ENCODE measurements at places on chromosomes 7 and 10.

- DNase-seq: no peak
These were observed 249.6 kb downstream of the GPAM start for GRCh38 chr10:111933937-111934336.

GRCh38 chr10:77687621-77688020 lies 50.0 kb upstream of the KCNMA1 start:
- DNase-seq: no peak

DNA sequence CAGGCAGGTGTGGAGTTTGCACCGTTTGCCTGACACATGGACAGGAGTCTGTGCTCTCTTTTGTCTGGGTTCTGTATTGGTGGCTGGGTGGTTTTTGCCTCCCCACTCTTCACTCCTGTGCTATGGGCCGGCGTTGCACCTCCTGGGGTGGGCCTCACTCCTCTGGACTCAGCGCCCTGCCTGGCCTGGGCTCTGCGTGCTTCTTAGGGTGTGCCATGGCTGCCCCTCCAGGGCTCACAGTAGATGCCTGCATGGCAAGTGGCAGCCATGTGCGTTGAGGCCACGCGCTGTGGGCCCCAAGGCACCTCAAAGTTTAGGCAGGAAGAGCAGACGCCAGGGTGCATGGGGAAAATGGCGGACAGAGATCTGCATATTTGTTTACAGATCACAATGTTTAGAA lies 319.8 kb downstream of the ADARB2 start:
- no peak for DNase-seq

DNA sequence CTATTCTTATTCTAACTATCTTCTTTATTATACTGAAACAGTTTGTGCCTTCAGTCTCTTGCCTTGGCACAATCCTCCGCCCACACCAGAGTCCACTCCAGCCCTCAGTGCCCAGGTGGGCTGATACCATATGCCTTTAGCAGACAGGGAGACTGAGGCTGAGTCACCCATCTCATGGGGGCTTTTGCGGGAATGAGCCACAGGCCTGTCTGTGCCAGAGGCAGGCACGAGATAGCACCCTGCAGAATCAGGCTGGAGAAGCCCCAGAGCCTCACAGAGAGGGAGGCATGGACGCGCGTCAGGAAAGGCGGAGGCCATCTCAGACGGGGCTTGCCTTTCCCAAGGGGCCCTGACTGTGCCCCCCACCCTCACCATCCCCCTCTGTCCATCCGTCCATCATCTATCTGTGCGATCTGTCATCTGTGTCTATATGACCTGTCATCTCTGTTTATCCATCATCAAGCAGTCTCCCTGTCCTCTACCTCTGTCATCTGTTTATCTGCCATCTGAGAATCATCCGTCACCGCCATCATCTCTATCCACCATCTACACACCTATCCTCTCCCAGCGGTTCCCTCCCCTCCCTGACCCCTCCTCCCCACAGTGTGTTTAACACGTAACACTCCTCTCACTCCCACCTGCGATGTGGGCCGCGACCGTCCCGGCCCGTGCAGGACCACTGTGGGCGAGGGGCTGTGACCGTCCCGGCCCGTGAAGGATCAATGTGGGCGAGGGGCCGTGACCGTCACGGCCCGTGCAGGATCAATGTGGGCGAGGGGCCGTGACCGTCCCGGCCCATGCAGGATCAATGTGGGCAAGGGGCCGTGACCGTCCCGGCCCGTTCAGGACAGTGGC lies 7.3 kb upstream of the ADAP1 start:
- DNase-seq: no peak

DNA sequence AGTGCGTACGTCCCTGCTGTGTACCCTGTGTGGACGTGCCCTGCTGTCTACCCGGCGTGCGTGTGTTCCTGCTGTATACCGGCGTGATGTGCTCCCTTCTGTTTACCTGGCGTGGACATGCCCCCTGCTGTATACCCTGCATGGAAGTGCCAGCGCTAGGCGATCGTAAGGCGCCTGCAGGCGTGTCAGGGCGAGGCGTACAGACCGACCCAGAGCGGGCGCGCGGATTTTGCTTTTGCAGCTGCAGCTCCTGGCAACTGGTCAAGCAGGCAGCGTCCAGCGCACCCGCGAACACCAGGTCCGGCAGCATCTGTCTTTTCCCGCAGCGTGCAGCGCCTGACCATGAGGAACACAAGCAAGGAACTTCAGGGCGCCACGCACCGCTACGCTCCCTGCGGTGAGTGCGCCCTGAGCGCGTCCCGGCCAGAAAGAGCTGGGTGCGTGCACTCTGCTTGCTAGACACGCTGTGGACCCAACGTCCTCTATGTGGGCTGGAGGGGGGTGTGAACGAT lies 680 bp downstream of the C7orf57 start:
- DNase-seq: no peak

GRCh38 chr7:31488562-31489203 lies 25.2 kb upstream of the ITPRID1 start:
- peak; percentile 68 for DNase-seq

GRCh38 chr10:30349967-30350735 lies 1.1 kb upstream of the MTPAP start:
- DNase-seq: no peak

DNA sequence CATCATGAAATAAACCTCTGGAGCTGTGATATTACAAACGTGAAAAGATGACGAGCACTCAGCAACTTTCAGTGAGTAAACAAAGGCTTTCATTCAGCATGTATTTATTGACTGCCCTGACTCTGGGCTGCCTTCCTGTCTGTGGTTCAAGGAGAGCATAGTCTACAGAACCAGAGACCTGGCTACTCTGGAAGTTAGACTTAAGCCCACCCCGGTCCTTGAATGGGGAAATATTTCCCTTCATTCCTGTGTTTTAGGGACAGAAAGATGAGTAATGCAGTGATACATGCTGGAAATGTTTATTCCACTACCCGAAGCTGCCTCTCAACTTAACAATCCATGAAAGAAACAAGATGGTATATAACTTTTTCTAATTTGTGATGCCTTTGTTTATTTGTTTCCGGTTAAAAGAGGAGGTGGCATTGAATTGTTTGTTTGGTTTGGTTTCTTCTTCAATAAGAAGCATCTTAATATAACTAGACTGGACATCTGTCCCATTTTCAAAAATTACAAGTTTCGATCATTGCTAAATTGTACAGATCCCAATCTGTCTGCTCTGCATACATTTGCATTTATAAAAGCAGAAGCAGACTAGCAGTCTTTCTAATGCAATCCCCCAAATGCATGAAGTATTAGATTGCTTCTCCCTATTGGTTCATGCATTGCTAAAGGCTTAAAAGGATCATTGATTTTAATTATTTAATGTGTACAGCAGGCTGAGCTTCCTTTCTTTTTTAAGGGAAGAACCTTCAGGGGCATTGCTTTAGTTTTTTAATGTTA lies 57.7 kb downstream of the TRUB1 start:
- DNase-seq: no peak

GRCh38 chr7:117809958-117810357 lies 63.3 kb downstream of the CTTNBP2 start:
- peak; percentile 7 for DNase-seq

DNA sequence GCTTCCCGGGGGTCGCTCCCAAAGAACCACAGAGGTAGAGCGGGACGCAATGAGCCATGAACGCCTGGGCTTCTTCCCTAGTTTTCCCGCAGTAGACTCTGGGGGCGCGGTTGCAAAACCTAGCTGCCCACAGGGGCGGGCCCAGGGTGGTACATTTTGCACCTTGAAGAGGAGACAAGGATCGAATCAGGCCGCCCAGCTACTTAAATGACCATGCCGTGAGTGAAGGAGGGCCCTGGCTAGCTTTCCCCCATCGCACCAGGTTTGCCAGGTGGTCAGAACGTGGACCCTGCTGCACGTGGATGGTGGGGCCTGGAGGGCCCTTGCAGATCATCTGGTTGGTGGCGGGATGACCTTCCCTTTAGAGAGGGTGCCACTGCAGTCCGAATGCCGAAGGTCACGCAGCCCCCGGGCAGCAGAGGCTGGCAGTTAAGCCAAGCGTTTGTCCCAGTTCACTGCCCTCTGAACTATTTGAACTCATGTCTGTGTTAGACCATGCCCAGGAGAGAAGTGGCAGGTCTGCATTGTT lies 604 bp upstream of the SHTN1 start:
- peak; percentile 23 for DNase-seq

DNA sequence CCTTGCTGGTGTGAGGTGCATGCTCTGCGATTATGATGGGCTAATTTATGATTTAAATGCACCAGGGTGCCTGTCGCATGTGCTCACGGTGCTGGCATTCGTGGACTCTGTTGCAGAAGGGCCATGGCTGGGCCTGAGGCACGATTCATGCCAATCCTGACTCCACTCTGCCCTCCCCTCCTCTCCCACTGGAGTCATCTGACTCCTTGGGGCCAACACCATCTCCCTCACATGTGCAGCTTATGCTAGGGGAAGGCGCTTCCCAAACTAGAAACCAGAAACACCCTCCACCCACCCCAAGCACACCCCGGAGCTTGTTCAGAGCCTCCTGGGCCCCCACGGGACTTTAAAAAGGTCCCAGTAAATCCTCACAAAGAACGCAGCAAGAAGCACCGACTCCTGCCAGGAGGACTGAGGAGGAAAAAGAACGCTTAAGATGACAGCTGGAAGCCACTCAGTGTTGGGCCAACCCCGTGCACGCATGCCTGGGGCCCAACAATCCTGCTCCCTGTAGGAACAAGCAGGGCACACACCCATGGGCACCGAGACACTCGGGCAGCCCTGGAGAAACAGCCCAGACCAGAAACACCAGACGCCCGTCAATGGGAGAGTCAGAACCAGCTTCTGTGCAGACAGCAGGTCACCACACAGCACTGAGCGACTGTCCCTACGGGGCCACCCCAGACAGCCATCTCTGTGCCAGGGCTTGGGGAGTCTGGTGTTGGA lies 14.1 kb downstream of the BRI3 start:
- no peak for DNase-seq

- DNase-seq: no peak
These were observed 123.9 kb downstream of the CREB5 start for GRCh38 chr7:28536259-28536658.

- DNase-seq: no peak
These were observed 542.3 kb upstream of the NRP1 start for GRCh38 chr10:33876584-33877400.

- DNase-seq: no peak
These were observed 68.6 kb downstream of the JAZF1 start for GRCh38 chr7:28112012-28112411.

GRCh38 chr10:71302874-71303568 lies 16.0 kb upstream of the SLC29A3 start:
- DNase-seq: peak; percentile 63

DNA sequence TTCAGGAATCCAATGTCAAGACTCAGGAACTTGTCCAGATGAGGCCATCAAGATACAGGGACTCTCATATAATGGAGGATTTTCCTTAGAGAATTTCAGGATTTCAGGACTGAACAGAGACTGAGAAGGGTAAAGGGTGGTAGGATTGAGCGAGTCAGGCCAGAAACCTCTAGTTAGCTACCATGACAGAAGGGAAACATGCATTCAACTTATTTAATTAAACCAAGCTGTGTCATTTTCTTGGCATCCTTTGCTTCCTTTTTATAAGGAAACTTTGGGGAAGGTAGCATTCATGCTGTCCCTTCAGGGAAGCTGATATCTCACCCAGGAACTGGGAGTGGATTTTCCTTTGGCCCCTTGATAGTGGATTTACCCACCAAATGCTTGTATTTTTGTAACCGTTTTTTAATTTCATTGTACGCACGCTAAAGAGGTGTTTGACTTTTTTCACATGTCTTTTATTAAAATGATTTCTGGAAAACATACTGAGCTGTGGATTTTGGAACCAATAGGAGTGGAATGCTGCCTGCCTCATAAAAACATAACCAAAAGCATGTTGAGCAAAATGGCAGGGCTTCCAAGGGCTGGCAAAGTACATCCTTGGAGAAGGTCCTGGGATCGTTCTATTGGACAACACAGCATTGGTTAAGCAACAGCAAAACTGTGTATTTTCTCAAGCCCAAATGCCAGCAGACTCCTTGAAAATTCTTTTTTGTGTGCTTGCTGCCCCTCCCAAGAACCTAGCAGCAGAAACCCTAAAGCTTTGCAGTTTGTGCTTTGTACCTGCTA lies 104.5 kb downstream of the CXCL12 start:
- no peak for DNase-seq

- DNase-seq: peak; percentile 25
These were observed 108.7 kb downstream of the LARP4B start for GRCh38 chr10:822661-823367.

All from GM20000 (cell line).